Heart right ventricle (tissue), 16 donors: ENCODE measurements at places on chromosomes 2 and 18. TPM values are rescaled to one million over a fixed set of nuclear protein-coding genes. Genes with fewer than 3 reads are reported as not detected.

The GCKR gene
- 0.88 TPM for polyA plus RNA-seq

GRCh38 chr2:97698530-97698929, 14.8 kb upstream of the ZAP70 start:
- peaks cover 4% of the 10 kb centered on the region for H3K4me1 ChIP-seq
- H3K36me3 ChIP-seq: no peaks in the 10 kb centered on the region
- DNase-seq: no peak
- H3K27me3 ChIP-seq: no peaks in the 10 kb centered on the region
- H3K4me3 ChIP-seq: no peak overlapping the region
- H3K27ac ChIP-seq: no peak overlapping the region

- H3K36me3 ChIP-seq: no peaks in the 10 kb centered on the region
- H3K27ac ChIP-seq: no peak overlapping the region
Observed at GRCh38 chr2:75792146-75792545, 81.4 kb upstream of the GCFC2 start.

- H3K27me3 ChIP-seq: no peaks in the 10 kb centered on the region
- no peak for DNase-seq
- H3K4me1 ChIP-seq: peaks cover 21% of the 10 kb centered on the region
- H3K36me3 ChIP-seq: no peaks in the 10 kb centered on the region
- H3K4me3 ChIP-seq: no peak overlapping the region
Observed at GRCh38 chr2:215845839-215846586, 167.3 kb downstream of the MREG start.

DNA sequence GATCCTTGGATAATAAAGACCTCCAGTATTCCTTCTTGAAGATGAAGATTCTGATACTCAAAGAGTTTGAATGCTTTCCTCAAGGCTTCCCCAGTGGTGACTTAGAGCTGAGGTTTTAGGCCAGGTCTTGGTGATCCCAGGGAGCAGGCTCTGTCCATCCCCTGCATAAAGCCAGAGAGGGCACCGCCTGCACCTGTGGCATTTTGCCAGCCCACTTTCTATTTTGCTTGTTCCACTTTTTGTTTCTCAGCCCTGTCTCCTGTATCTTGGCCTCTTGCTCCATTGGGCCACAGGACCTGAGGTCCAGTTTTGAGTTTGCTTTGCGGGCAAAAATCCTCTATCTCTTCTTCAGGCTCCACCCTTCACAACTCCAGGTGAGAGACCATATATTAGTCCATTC, 6.7 kb upstream of the SCYGR1 start:
- H3K36me3 ChIP-seq: no peaks in the 10 kb centered on the region
- peaks cover 10% of the 10 kb centered on the region for H3K4me1 ChIP-seq
- DNase-seq: no peak
- H3K27me3 ChIP-seq: no peaks in the 10 kb centered on the region

- no peaks in the 10 kb centered on the region for H3K27me3 ChIP-seq
- H3K36me3 ChIP-seq: no peaks in the 10 kb centered on the region
- H3K4me1 ChIP-seq: no peaks in the 10 kb centered on the region
- no peak for DNase-seq
- no peak overlapping the region for H3K4me3 ChIP-seq
Observed at GRCh38 chr18:12388442-12388841, 11.4 kb upstream of the AFG3L2 start.

DNA sequence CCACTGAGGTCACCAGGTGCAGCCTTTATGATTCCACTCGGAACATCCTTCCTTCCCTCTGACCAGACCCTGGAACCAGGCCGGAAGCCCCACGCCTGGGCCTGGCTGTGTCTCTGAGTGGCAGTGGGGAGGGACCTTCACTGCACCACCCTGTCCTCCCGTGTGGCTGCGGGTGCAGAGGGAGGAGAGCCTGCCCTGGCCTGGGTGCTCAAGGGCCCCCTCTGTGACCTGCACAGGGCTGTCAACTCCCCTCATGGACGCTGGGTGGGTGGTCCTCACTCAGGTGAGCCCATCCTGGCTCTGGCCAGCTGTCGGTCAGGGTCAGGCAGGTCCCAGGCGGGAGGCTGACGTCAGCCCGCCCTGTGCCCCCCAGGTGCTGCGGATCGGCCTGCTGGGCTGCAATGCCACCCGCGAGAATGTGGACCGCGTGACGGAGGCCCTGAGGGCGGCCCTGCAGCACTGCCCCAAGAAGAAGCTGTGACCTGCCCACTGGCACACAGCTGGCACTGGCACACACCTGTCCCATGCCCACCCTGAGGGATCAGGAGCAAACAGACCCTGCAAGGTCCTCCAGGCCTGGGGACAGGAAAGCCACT, 9.8 kb downstream of the AGXT start:
- H3K4me3 ChIP-seq: no peak overlapping the region
- DNase-seq: no peak
- no peaks in the 10 kb centered on the region for H3K4me1 ChIP-seq
- H3K36me3 ChIP-seq: no peaks in the 10 kb centered on the region

The KCNK3 gene
- 3.3 TPM for polyA plus RNA-seq

- no peaks in the 10 kb centered on the region for H3K27me3 ChIP-seq
- H3K4me1 ChIP-seq: peaks cover 6% of the 10 kb centered on the region
- H3K36me3 ChIP-seq: no peaks in the 10 kb centered on the region
- no peak overlapping the region for H3K4me3 ChIP-seq
- DNase-seq: no peak
Observed at GRCh38 chr18:34965108-34965507, 76.1 kb upstream of the MAPRE2 start.

The C1GALT1C1L gene
- 0.48 TPM for polyA plus RNA-seq

The SLC23A3 gene
- polyA plus RNA-seq: 0.28 TPM

GRCh38 chr18:28132084-28132483, 44.8 kb downstream of the CDH2 start:
- peak overlapping the region; percentile 84 for H3K27ac ChIP-seq
- H3K4me3 ChIP-seq: no peak overlapping the region
- H3K4me1 ChIP-seq: no peaks in the 10 kb centered on the region
- H3K36me3 ChIP-seq: no peaks in the 10 kb centered on the region

The CCDC150 gene
- 1.8 TPM for polyA plus RNA-seq

GRCh38 chr2:105442721-105443120, 43.9 kb upstream of the FHL2 start:
- H3K4me1 ChIP-seq: peaks cover 14% of the 10 kb centered on the region
- no peaks in the 10 kb centered on the region for H3K27me3 ChIP-seq
- H3K36me3 ChIP-seq: no peaks in the 10 kb centered on the region

- H3K4me1 ChIP-seq: peaks cover 12% of the 10 kb centered on the region
- no peaks in the 10 kb centered on the region for H3K36me3 ChIP-seq
- DNase-seq: no peak
- no peaks in the 10 kb centered on the region for H3K27me3 ChIP-seq
- no peak overlapping the region for H3K27ac ChIP-seq
Observed at GRCh38 chr18:13915995-13916431, 677 bp upstream of the MC2R start.

The REG3G gene
- polyA plus RNA-seq: not detected

- no peaks in the 10 kb centered on the region for H3K36me3 ChIP-seq
- no peak overlapping the region for H3K4me3 ChIP-seq
- H3K27ac ChIP-seq: no peak overlapping the region
- H3K4me1 ChIP-seq: no peaks in the 10 kb centered on the region
Observed at GRCh38 chr2:113028112-113028511, 22.9 kb downstream of the IL36A start.

The TMEM200C gene
- polyA plus RNA-seq: 1.7 TPM

- H3K36me3 ChIP-seq: no peaks in the 10 kb centered on the region
- H3K27me3 ChIP-seq: no peaks in the 10 kb centered on the region
- H3K4me3 ChIP-seq: no peak overlapping the region
- H3K27ac ChIP-seq: no peak overlapping the region
- peak; percentile 48 for DNase-seq
- peaks cover 33% of the 10 kb centered on the region for H3K4me1 ChIP-seq
Observed at GRCh38 chr2:55014962-55015939, 35.0 kb downstream of the RTN4 start.

The CLEC4F gene
- polyA plus RNA-seq: 2.4 TPM

The CNTNAP5 gene
- not detected for polyA plus RNA-seq

The SCYGR4 gene
- not detected for polyA plus RNA-seq

The GRB14 gene
- polyA plus RNA-seq: 4.5 TPM

DNA sequence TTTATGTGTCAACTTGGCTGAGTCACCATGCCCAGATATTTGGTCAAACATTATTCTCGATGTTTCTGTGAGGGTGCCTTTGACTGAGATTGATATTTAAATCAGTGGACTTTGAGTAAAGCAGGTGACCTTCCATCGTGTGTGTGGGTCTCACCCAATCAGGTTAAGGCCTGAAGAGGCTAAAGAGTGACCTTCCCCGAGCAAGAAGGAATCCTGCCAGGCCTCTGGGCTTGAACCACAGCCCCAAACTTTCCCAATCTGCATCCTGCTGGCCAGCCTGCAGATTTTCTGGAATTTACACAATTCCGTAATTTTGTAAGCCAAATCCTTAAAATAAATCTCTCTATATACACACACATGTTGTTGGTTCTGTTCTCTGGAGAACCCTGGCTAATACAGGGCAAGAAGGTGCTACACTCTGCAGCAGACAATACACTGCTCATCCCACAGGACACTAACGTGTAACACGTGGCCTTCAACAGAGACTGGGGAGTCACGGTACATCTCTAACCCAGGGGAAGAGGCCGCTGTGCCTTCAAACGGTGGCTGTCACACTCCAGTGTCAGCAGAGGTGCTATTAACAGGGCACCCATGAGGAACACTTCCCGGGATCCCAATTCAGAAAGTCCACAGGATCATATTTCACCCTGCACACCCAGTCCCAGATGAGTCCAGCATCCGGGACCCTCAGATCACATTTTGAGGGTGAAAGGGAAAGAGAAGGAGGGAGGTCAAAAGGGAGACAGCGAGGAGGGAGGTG, 113.1 kb upstream of the ID2 start:
- H3K36me3 ChIP-seq: no peaks in the 10 kb centered on the region
- H3K27ac ChIP-seq: no peak overlapping the region
- no peak for DNase-seq
- no peak overlapping the region for H3K4me3 ChIP-seq

DNA sequence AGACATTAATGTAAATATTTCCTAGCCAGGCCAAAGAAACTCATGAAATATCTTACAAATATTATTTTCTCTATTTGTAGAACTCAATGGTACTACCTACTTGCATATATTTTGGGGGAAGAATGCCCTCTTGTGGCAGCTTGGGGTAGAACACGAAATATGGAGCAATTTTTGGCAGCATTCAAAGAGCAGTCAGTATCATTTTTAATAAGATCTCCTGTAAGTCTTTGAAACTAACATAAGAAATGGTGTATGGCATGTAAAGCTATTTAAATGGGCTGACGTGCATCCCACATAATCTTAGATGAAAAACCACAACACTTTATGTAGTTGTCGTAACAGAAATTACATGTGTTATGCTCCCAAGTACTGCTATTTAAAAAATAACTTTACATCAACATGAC, 62.3 kb upstream of the CCDC195 start:
- H3K4me1 ChIP-seq: no peaks in the 10 kb centered on the region
- H3K27me3 ChIP-seq: no peaks in the 10 kb centered on the region
- no peak overlapping the region for H3K27ac ChIP-seq

The CHPF gene
- 76.9 TPM for polyA plus RNA-seq

The NEURL3 gene
- polyA plus RNA-seq: 0.22 TPM

- no peaks in the 10 kb centered on the region for H3K36me3 ChIP-seq
- H3K27ac ChIP-seq: no peak overlapping the region
- no peak for DNase-seq
- peaks cover 18% of the 10 kb centered on the region for H3K27me3 ChIP-seq
- H3K4me3 ChIP-seq: no peak overlapping the region
Observed at GRCh38 chr2:170434900-170435621, 257.1 kb downstream of the MYO3B start.

The KCNS3 gene
- polyA plus RNA-seq: 2.0 TPM

GRCh38 chr2:181189951-181190350, 209.5 kb downstream of the UBE2E3 start:
- no peak overlapping the region for H3K4me3 ChIP-seq
- no peaks in the 10 kb centered on the region for H3K4me1 ChIP-seq

The CREG2 gene
- not detected for polyA plus RNA-seq

DNA sequence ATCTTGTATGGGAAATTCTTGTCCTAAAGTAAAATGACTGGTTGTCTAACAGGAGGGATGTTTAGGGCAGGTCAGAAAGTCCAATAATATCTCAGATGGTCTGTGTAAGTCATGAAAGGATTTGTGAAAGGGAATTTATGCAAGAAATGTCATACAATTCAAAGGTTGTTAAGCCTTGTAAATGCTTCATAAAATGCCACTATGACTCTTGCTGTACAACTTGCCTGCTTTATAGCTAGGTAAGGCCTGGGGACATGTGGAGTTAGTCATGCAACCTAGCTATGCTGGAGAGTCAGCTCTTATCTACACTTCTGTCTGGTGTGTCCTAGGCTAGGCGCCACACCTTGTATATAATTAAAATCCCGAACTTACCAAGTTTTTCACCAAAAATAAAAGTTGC, 36.9 kb upstream of the VWA3B start:
- H3K27ac ChIP-seq: no peak overlapping the region
- H3K27me3 ChIP-seq: no peaks in the 10 kb centered on the region
- H3K4me1 ChIP-seq: no peaks in the 10 kb centered on the region
- no peaks in the 10 kb centered on the region for H3K36me3 ChIP-seq
- H3K4me3 ChIP-seq: no peak overlapping the region

The INHBB gene
- polyA plus RNA-seq: 5.9 TPM

The IL36G gene
- polyA plus RNA-seq: not detected

The HOXD1 gene
- polyA plus RNA-seq: 0.15 TPM

DNA sequence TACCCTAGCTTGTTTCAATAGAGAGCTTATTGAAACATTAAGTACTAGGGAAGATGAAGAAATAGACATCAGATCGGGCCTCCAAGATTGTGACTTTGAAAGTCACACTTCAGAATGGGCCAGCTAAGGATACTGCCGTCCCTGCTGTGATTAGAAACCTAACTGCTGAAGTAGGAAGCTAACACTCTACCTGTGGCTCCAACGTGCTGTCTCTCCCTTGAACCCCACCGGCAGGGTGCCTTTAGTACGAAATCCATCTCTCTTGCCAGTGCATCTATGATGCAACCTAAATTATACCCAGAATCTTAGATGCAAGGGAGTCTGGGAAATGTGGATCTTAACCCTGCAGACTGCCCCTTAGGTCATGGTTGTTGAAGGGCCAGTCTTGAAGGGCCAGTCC, 78.6 kb downstream of the OXER1 start:
- no peaks in the 10 kb centered on the region for H3K4me1 ChIP-seq
- no peaks in the 10 kb centered on the region for H3K36me3 ChIP-seq
- no peak for DNase-seq
- no peaks in the 10 kb centered on the region for H3K27me3 ChIP-seq
- H3K4me3 ChIP-seq: no peak overlapping the region

The SNORC gene
- polyA plus RNA-seq: 0.70 TPM

DNA sequence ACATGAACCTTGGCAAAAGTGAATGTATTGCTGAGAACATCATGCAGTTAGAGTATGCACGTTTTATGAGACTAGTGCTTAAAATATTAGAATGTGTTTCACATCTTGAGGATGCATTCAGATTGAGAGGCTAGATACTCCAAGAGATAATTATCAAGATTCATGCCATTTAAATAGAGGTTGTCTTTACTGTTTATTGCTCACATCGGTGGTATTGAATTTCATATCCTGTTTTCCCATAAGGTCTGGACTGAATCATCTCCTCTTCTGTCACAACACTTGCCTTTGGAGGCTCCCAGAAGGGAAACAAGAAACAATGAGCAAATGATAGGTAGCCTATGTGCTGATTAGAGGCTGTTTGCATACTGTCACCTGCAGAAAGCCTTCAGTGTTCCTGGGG, 83.8 kb downstream of the CLHC1 start:
- no peak overlapping the region for H3K4me3 ChIP-seq
- H3K27me3 ChIP-seq: no peaks in the 10 kb centered on the region
- DNase-seq: no peak
- H3K36me3 ChIP-seq: no peaks in the 10 kb centered on the region
- peaks cover 5% of the 10 kb centered on the region for H3K4me1 ChIP-seq

The MRPL30 gene
- 19.0 TPM for polyA plus RNA-seq

- H3K4me1 ChIP-seq: no peaks in the 10 kb centered on the region
- no peaks in the 10 kb centered on the region for H3K27me3 ChIP-seq
- H3K4me3 ChIP-seq: no peak overlapping the region
- no peaks in the 10 kb centered on the region for H3K36me3 ChIP-seq
- DNase-seq: no peak
Observed at GRCh38 chr2:228860601-228861285, 410.3 kb downstream of the PID1 start.
